ENCODE measurements at places on chromosomes 5 and 9.

GRCh38 chr9:112009656-112010055 lies 113.0 kb downstream of the UGCG start:
- no peak for DNase-seq

DNA sequence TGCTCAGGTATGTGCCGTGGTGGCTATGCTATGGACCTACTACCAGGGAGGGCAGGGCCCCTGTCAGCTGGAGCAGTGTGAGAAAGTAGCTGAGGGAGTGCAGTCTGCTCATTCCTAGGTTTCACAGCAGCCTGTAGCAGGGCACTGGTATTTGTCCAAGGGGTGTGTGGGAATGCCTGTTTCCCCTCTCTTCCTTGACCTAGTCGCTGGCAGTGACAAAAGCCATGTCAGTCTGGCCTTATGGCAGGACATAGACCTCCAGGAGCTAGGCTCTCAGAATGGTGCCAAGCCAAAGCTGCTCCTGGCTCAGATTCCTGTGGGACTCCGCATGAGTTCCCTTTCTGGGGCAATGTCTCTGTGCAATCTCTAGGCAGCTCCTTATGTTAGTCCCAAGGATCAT lies 253.9 kb upstream of the TYRP1 start:
- no peak for DNase-seq

DNA sequence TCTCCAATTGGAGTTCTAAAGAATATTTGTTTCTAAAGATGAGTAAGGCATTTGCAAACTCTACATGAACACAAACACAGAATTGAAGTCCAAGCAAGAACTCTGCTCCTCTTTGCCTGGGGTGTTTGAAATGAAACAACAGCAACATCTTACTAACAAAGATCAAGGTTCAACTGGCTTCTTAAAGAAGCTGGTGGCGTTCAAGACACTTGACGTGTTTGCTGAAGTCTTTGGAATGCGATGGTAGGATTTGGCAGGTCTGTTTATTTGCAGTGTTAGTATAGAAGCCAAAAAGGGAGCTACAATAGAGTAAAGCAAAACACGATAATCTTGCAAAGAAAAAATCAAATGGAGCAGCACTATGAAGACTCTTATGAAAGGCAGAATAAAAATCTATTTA lies 94.9 kb downstream of the BASP1 start:
- DNase-seq = no peak

DNA sequence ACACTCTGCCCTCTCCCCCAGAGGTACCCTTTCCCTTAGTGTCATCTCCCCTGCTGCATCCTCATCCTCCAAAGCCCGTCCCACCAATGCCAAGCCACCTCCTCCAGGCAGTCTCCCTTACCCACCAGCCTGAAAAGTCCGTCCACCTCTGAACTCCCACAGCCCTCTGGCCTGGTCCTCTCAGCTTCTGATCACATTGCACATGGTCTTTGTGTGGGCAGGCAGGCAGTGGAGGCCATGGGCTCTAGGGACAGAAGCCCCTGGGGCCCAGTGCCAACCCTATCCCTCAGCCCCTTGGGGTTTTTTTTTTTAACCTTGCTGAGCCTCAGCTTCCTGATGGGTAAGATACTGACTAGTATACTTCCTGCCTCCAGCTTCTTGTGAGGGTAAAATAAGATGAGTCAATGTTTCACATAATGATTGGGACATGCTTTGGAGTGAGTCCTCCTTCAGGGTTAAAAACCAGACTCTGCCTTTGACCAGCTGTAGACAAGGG lies 19.4 kb downstream of the CSF1R start:
- DNase-seq = no peak

DNA sequence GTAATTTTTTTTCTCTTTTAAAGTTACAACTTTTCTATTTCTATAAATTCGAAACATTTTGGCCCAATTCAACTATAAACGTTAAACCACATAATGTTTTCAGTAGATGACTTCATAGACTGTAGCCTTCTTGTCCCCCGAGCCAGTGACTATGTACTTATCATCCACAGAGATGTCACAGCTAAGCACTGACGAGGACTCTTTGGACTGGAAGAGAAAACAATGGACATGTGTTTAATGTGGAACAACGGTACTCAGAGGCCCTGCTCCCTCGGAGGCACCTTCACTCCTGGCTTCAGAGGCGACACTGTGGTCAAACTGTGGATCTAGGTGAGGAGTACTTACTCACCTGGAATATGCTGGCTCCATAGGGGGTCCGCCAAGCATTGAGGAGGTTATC lies 105.2 kb downstream of the TLE1 start:
- no peak for DNase-seq

DNA sequence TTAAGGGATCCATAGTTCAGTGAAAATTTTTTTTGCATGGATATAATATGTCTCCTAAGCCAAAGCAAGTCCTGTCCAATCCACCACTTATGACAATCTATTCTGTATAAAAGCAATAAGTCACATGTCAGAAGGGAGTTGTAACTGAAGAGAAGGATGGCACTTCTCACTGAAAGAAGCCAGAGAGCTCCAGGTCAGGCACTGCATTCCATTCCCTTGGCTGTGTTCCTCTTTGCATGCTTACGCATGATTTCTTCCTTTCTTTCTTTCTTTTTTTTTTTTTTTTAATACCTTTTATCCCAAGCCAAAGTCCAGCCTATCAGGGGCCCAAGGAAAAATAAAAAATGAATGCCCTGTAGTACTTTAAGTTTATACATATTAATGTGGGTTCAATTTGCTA lies 39.8 kb downstream of the MAMDC2 start:
- no peak for DNase-seq

DNA sequence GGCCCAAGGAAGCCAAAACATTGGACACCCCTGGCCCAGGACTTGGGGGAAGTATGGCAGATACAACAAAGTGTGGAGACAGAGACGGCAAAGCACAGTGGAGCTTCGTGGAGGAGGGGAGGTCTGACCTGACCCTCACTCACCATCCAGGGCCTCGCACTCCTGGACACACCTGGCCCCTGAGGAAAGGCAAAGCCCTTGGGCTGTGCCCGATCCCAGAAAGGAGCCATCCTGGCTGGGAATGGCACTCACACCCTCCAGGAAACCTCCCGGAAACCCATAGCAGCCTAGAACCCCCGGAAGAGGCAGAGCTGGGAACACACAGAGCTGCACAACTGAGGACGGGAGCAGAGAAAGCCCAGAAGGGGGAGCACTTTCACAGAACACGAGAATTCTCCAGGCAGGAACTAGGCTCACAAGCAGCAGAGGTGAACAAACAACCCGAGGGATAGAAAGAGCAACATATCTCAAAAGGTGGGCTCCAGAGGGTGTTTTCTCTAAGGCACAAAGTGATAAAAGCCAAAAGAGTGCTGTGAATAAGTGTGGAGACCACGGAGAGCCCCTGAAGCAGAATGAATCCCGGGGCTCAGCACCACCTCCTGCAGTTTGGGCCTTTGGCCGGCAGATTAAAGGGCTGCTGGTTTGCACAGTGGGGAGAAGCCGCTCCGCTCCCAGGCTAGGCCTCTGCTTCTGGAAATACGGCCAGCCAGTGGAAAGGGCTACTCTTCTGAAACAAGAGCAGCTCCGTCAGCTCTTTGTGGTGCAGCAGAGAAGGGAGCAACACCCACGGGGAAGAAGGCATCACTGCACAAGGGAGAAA lies 108.2 kb downstream of the UBE2R2 start:
- DNase-seq = no peak

- DNase-seq = no peak
Measured at GRCh38 chr5:158807946-158808345, 291.8 kb downstream of the EBF1 start.

- no peak for DNase-seq
Measured at GRCh38 chr9:24011009-24011717, 185.1 kb upstream of the ELAVL2 start.

- no peak for DNase-seq
Measured at GRCh38 chr9:72537671-72538070, 16.3 kb downstream of the TMC1 start.

- DNase-seq = no peak
Measured at GRCh38 chr5:167602067-167602466, 689.4 kb upstream of the WWC1 start.

DNA sequence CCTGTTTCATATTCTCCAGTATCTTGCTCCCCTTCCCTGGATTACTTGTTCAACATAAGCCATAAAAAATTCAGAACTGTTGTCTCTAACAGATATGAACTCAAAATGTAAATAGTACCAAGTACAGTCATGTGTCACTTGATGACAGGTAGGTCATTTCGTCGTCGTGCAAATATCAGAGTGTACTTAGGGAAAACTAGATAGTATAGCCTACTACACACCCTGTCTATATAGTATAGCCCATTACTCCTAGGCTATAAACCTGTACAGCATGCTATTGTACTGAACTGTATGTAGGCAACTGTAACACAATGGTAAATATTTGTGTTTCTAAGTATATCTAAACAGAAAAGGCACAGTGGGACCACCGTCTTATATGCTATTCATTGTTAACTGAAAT lies 39.1 kb downstream of the SMIM15 start:
- no peak for DNase-seq

DNA sequence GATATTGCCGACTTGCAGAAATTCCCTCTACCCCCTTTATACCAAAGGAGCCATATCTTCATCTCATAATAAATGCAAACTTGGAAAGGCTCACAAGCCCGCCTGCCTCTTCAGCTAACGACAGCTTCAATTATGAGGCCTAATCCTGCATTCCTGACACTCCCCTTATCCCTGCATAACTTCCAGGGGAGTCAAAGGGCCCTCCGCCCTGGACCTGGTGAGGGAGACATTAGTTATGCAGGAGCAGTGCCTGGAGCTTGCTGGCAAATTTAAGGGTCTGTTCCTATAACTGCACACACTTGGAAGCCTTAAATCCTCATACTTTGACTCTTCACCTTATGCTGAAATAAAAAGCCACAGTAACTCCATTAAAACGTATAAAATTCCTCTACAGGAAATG lies 617.9 kb downstream of the BNC2 start:
- no peak for DNase-seq

DNA sequence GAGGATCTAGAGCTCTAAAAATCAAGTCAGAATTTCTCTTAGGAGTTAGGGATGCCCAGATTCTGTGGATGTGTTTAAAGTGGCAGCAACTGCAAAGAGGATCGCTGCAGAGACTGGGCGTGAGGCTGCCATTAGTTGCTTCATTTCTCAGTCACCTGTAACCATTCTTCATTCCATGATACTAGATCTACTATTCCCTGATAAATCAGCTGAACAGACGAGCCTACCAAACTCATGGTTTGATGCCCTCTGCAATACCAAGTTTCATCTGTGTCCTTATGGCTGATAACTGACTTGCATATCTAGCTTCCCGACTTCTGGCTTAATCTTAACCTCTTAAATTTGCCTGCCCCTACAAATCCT lies 33.3 kb downstream of the UBE2R2 start:
- DNase-seq = no peak

DNA sequence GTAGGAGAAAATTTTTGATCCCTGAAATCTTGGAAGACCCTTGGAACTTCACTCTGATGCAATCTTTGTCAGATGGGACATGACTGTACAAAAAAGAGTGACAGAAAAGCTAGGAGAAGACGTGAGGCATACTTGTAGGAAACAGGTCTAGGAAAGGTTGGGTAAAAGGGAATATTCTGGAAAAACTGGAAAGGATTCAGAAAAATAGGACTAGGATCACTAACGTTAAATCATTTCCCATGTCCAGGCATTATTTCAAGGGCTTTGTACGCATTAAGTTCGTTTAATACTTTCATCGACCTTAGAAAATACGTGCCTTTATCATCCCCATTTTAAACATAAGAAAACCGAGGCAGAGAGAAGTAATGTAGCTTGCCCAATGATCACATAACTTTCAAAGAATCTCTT lies 2.9 kb downstream of the ALDH1A1 start:
- no peak for DNase-seq

GRCh38 chr5:142660731-142661130 lies 25.2 kb downstream of the FGF1 start:
- DNase-seq = no peak

DNA sequence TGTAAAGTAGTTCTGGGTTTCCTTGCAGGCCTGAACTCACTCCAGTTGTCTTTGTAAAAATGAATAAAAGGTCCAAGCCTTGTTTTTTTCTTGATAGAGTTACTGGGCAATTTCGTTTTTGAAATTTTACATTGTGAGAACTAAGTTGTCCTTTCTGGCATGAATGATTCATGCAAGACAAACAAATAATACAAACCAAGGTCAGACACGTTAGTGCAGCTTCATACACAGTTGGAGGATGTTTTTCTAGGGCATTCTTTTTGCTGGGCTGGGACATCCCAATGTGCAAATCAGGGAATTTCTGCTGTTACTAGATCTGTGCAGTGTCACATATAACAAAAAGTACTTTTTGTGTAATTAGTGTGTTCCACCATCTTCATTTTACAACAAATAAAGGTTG lies 96.0 kb downstream of the MEGF10 start:
- DNase-seq = no peak

DNA sequence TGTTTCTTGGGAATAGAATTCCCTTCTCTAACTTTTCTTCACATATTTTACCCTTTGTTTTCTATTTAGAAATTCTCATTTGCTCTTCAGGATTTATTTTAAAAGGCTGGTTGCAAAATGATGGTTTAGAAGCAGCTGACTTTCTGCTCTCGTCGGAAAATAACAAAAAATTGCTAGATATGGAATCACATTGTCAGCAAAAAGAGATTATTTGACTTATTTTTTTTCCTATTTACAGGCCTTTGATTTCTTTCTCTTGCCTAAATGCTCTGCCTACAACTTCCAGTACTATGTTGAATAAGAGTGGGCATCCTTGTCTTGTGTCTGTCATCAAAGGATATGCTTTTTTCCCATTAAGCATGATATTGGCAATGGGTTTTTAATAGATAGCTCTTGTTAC lies 1619.1 kb upstream of the ACO1 start:
- DNase-seq = no peak

DNA sequence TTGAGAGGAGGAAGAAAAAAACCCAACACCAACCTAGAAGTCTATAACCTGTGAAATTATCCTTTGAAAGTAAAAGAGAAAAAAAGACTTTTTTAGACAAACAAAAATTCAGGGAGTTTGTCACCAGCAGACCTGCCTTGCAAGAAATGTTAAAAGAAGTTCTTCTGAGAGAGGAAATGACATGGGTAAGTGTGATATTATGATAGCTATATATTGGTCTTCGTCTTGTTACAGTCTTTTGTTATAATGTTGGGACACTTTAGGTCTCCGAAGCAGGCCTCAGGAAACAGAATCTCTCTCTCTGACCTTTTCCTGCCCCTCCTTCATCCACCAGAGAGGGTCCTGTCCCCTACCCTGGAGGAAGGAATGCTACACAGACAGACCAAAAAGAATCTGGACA lies 16.6 kb upstream of the MLANA start:
- no peak for DNase-seq

GRCh38 chr9:30075451-30076199 lies 2308.8 kb upstream of the ACO1 start:
- DNase-seq = peak; percentile 59

GRCh38 chr9:21002040-21002439 lies 29.4 kb downstream of the HACD4 start:
- DNase-seq = no peak

- peak; percentile 52 for DNase-seq
Measured at GRCh38 chr9:129458155-129458661, 162.7 kb downstream of the C9orf50 start.

GRCh38 chr5:9545992-9546851 lies at the start of gene SEMA5A:
SEMA5A (minus strand) TSS chr5:9546075; CDS start chr5:9379946, 166,129 bp downstream.
- no peak for DNase-seq

- no peak for DNase-seq
Measured at GRCh38 chr9:110027671-110028081, 180.3 kb downstream of the C9orf152 start.

All from activated naive CD8-positive, alpha-beta T cell treated with anti-CD3 and anti-CD28 coated beads for 36 hours (primary cell).